CD4-positive, alpha-beta T cell treated with Interleukin-15 for 1 hour (primary cell): ENCODE measurements at places on chromosomes 12 and 14.

- no peak for DNase-seq
Observed at GRCh38 chr12:110561471-110562201, 21.5 kb downstream of the PPTC7 start.

DNA sequence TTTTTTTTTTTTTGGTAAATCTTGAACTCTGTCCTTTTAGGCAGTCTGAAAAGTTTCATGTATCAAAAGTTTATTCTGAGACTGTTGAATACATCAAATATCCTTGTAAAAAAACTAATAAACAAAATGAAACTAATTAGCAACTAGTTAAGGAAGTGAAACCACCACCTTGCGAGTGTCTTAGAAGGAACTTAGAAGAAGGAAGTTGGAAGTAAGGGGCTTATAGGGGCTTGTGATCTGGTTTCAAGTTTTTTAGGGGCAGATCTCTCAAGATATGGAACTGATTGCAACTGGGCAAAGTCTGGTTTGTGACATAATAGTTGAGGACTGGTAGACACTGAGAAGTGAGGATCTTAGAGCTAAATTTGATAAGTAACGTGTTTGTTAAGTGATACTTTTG, 748.8 kb downstream of the C12orf50 start:
- DNase-seq, result no peak

DNA sequence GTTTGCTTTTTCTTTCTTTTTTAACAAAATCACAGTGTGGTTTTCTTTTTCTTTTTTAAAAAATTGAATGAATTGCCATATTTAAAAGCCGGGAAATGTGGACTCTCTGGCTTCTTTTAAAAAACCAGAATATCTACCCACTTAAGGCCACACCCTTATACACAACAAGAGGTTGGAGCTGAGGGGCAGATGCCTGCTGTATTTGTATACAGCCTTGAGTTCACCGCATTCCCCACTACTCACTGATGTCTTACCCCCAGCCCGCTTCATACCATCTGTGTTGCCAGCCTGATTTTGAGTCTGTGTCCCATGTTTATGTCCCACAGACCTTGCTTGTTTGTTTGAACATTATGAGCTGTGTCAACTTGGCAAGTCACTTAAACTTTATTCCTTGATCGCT, 14.3 kb downstream of the JDP2 start:
- DNase-seq, result no peak

DNA sequence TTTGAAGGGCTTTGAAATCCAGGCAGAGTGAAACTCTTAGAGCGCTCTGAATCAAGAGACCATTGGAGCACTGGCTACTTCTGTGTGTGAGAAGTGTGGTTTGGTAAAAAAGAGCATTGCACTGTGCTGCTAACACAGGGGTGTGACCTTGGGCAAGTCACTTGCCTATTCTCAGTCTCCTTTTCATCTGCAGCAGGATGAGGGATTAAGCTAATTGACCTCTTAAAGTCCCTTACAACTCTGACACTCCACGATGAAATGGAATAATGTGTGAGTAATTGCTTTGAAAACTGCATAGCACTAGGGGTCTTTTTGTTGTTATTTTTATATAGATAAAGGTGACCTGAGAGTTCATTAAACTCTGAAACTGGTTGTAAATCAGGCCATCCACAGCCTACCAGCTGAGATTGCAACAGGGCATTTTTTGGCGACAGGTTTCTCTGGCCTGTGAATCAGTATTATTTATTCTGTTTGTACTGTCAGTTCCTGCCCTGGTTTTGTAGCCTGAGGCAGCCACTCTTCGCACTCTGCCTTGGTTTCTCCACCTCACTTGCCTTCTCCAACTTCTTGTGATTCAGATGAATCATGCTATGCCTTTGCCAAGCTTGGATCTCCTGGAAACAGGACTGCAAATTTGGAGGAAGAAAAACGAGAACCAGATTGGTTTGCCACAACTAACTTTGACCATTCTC, 159.9 kb upstream of the PARP11 start:
- DNase-seq, result no peak

DNA sequence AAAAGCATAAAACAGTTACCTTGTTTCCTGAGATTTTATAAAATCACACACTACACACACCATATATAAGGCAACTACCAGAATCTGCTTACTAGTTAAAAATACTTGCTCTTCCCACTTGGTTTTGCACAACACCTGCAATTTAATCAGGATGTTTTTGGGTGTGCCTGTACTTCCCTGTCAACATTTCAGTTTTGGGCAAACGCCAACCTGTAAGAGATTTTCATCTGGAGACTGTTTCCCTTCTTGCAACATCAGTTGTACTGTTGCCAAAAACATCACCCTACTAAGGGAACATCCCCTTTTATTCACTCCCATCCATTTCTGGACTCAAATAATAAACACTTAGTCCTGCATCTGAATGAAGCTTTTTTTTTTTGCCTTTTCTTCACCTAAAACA, 172.3 kb downstream of the DUSP6 start:
- DNase-seq, result no peak

DNA sequence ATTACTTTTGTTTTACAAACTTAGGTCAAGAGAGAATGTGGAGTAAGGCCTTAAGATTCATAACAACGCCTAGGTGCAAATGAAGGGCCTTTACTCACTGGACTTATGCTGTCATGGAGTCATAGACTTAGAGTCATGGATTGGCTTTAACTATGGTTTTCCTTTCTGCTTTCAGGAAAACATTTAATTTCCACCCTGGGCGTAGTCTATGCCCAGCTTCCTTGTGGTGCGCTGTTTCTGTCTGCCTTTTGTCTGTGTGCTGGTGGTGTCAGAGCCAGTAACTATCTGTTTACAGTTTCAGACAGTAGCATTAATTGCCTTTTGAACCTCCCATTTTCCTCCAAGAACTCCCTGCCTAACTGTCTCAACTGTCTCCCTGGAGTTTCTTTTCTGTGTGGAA, 31.8 kb upstream of the COX6A1 start:
- DNase-seq, result no peak

DNA sequence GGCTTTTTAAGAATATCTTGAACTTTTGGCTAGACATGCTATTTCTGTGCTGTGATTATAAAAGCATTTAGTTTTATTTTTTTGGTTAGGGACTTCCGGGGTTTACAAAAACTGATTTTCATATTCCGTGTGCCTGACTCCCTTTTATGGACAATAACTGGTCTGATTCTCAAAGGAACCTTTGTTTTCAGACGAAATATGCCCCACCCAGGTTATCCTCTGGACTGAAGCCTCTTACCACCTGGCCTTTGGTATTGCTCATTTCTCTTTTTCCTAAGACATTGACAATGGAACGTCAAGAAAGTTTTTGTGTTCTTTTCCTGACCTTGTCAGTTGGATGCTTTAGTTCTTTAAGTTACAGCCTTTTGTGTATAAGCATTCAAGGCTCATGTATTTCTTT, 10.8 kb downstream of the TIGAR start:
- no peak for DNase-seq

- DNase-seq, result no peak
Observed at GRCh38 chr14:76654573-76655108, 106.6 kb upstream of the VASH1 start.

DNA sequence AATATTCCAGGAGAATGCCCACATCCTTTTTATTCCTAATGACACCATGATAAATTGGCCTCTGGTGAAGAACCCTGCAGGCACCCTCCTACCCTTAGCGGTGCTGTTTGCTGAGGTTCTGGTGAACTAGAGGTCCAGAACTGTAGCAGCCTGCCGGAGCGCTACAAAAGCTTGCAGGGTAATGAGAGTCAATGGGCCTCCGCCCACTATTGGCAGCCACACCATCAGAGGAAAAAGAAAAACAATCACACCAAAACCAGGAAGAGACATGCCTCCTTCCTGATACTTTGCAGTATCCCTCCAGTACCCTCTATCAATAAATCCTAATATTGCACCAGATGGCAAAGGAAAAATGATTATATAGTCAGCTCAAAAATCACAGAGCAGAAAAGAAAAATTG, 142.9 kb downstream of the SPTSSA start:
- DNase-seq, result no peak

- DNase-seq, result no peak
Observed at GRCh38 chr12:63420206-63420644, 248.1 kb downstream of the DPY19L2 start.

GRCh38 chr14:81268016-81268416, 47.3 kb upstream of the GTF2A1 start:
- no peak for DNase-seq

GRCh38 chr12:67645601-67646000, 2.9 kb upstream of the DYRK2 start:
- no peak for DNase-seq

DNA sequence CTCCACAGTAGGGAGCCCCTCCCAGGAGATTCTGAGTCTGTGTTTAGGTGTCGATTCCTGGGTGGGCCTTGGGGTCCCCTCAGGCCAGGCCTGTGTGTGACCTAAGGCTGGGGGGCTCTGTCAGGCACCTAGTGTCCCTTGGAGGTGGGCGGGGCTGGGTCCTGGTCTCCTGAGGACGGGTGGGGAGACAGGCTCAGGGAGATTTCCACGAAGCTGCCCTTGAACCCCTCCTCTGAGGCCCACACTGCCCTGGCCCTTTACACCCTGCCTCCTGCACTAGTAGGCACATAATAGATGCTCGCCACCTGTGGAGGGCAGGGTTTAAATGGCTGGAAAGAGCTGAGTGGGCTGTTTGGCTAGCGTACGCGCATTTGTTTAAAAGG, 32.9 kb downstream of the MEG3 start:
- no peak for DNase-seq

DNA sequence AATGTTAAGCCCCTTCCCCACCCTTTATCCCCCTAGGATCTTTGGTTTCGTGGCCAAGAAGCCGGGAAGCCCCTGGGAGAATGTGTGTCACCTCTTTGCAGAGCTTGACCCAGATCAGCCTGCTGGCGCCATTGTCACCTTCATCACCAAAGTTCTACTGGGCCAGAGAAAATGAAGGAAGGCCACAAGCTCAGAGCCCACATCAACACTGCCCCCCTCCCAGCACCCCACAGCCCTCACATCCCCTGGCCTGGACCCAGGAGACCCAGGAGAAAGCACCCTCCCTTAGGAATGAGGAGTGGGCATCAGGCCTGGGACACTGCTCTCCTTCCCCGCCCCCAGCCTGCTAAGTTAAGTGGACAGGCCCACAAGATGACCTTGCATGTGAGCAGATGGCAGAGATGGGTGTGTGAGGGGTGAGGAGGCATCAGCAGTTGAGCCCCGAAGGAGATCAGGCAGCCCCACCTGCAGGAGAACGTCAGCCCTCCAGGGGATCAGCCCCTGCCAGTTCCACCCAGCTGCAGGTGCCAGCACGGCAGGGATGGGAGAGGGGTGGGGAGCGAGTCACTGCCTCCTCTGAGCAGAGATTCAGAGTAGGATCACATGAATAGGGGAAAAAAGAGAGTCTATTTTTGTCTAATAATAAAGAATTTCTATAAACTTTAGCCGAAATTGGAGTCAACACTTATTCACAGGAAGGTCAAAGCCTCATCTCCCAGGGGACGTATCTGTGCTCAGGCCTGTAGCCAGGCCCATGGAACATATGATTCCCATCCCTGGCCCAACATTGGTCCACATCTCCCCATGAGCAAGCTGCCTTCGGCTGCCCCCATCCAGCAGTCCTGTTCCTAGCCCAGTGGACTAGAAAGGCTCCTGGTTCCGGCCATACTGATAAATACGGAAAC, 14.1 kb downstream of the TNS2 start:
- no peak for DNase-seq

DNA sequence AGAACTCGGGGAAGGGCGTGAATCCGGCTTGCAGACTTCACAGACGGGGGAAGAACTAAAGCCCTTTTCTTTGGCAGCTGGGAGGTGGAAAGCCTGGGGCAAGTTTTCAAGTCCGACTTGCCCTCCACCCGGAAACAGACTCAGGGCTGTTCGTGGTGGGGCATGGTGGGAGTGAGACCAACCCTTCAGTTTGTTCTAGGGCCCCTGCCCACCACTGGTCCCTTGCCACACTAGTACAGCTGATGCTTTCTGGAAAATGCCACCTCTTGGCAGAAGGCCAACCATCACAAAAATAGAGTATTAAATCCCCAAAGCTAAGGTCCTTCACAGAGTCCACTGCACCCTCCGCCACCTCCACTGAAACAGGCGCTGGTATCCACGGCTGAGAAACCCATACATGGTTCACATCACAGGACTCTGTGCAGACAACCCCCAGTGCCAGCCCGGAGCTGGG, 50.4 kb upstream of the DDX11 start:
- no peak for DNase-seq

DNA sequence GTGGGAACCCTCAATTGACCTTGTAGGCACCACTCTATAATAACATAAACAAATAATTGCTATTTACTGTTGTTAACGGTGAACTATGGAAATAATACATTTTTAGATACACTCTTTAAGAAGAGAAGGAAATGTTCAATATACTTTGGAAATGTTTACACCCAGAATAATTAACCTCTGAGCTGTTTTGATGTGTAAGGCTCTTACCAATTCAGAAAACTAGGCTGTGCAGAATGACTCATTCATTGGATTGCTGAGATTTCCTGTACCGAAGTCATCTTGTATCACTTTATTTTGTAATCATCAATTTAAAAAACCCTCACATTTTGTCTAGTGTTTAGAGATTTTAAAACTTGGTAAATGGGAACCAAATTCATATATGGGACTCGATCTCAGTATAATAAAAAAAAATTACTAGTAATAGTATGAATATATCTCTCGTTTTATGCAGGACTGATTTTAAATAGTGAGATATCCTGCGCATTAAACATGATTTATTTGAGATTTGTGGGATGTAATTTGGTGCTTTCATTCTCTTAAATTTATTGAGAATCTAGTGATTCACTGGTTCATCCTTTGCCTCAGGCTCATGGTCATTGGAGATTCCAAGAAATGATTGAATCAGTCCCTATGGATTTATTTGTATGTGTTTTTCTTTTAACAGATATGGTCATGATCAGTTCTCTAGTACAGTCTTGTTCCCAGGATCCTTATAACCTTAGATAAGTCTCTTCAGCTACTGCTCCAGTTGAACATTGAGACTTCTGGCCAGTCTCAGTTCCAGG, 3.9 kb downstream of the SAMD4A start:
- no peak for DNase-seq

DNA sequence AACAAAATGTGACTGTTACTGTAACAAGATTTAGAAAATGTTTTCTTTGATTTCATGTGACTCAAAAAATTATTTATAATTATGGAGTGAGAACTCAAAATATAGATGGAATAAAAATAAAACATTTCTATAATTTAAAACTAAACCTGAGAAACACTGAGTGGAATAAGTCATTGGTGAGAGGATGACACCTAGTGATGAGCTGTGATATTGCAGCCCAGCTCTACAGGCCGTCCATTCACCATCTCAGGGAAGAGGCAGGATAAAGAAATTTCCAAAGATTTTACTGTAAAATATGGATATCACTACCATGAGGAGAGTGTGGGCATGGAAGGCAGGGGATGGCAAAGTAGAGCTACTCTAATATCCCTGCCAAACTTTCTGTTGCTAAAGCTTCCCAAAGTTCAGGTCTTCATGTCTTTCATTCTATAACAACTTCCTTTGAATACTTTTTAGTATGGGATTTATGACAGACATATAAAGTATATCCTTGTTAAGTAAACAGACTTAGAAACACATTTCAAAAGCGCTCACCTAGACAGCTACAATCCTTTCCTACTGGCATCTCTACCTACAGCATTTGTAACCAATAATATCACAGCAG, 308.0 kb downstream of the ITPR2 start:
- no peak for DNase-seq

GRCh38 chr14:87102811-87103378, 890.1 kb downstream of the GALC start:
- no peak for DNase-seq

GRCh38 chr12:66203820-66204219, 14.8 kb downstream of the IRAK3 start:
- DNase-seq, result no peak
